ENCODE measurements at places on chromosomes 1 and 21. TPM values are rescaled to one million over a fixed set of nuclear protein-coding genes. Genes with fewer than 3 reads are reported as not detected.

The PKLR gene
- not detected for total RNA-seq

The DCDC2B gene
- total RNA-seq = not detected

The GIPC2 gene
- total RNA-seq = 14.4 TPM

The IL19 gene
- not detected for total RNA-seq

The LIPI gene
- total RNA-seq = not detected

The ADAM30 gene
- not detected for total RNA-seq

The CTSE gene
- total RNA-seq = not detected

The WDR77 gene
- 49.3 TPM for total RNA-seq

The FOXJ3 gene
- total RNA-seq = 41.2 TPM

The PPIH gene
- 19.9 TPM for total RNA-seq

The HEYL gene
- 0.32 TPM for total RNA-seq

The CDCP2 gene
- not detected for total RNA-seq

The SERTAD4 gene
- total RNA-seq = 1.8 TPM

The AMIGO1 gene
- total RNA-seq = 0.16 TPM

The OR6P1 gene
- total RNA-seq = not detected

The CELA3B gene
- not detected for total RNA-seq

The CA14 gene
- total RNA-seq = not detected

The IGSF21 gene
- not detected for total RNA-seq

The LCE1A gene
- total RNA-seq = not detected

The MYOM3 gene
- under 0.01 TPM for total RNA-seq

The SLC26A9 gene
- total RNA-seq = 0.06 TPM

The KRTAP21-2 gene
- total RNA-seq = not detected

The HLX gene
- 21.0 TPM for total RNA-seq

The ZSCAN20 gene
- total RNA-seq = 9.3 TPM

The NTMT2 gene
- not detected for total RNA-seq

The NAV1 gene
- 18.1 TPM for total RNA-seq

The GBP4 gene
- total RNA-seq = 24.8 TPM

The PRR9 gene
- total RNA-seq = not detected

The RAD54L gene
- total RNA-seq = 5.8 TPM

The KCNE1 gene
- under 0.01 TPM for total RNA-seq

The SYNJ1 gene
- total RNA-seq = 3.7 TPM

The TEDDM1 gene
- not detected for total RNA-seq

The RGS7 gene
- total RNA-seq = not detected

The PIK3R3 gene
- 9.4 TPM for total RNA-seq

The CYP4B1 gene
- total RNA-seq = 0.32 TPM

The CCDC185 gene
- not detected for total RNA-seq

The OLFML2B gene
- total RNA-seq = 0.13 TPM

The ACOT11 gene
- 1.1 TPM for total RNA-seq
